ENCODE measurements at places on chromosomes 1 and 21. TPM values are rescaled to one million over a fixed set of nuclear protein-coding genes. Genes with fewer than 3 reads are reported as not detected.

DNA sequence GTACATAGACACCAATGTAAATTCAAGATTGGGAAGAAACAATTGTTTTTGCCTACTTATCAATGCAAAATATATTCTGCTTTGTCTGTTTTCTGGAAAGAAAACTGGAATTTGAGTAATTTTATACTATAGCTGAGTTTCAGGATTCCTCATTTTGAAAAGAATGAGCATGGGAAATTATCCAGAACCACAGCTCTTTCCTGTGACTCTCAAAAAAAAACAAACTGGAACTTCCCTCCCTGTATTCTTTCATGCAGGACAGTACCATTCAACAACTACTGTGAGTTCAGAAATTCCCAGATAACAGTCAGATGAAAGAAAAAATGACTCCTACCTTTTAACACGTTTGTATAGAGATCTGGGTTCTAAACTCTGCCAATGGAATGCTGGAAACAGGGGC, 372.4 kb downstream of the TGFB2 start:
- H3K4me3 ChIP-seq, result no peak overlapping the region
- H3K27me3 ChIP-seq, result no peaks in the 10 kb centered on the region
- H3K27ac ChIP-seq, result no peak overlapping the region
- H3K4me1 ChIP-seq, result no peaks in the 10 kb centered on the region
- DNase-seq, result no peak
- H3K36me3 ChIP-seq, result no peaks in the 10 kb centered on the region

- no peak overlapping the region for H3K27ac ChIP-seq
- no peak overlapping the region for H3K4me3 ChIP-seq
Measured at GRCh38 chr1:184770181-184770979, 15.7 kb upstream of the EDEM3 start.

DNA sequence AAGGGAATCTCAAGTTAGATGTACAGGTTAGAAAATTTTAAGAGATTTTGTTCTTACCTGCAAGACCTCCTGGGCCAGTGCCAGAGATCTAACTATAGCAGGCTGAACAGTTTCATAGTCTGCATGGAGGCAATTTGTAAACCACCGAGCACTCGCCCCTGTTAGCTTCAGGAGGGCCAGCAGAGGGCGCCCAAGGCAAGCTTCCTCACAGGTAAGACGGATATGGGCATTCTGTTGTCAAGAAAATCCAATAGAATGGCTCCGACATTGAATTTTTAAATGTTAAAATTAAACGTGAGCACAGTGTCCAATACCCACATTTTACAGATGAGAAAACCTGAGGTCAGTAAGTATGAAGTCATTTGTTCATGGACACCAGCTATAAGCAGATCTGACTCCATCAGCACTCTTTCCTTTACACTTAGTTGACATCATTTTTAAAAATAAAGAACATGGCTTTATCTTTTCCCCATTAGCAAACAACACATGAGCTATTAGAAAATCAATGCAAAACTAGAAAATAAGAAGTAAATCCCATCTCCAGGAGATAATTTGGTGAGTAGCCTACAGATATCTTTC, 2.2 kb downstream of the REG4 start:
- no peaks in the 10 kb centered on the region for H3K4me1 ChIP-seq
- peak; percentile 77 for DNase-seq
- H3K4me3 ChIP-seq, result no peak overlapping the region
- no peaks in the 10 kb centered on the region for H3K27me3 ChIP-seq
- no peak overlapping the region for H3K27ac ChIP-seq

The SERPINC1 gene
- 1,325 TPM for total RNA-seq

The SPRR5 gene
- not detected for total RNA-seq

GRCh38 chr1:236161230-236161629, 18.9 kb downstream of the GPR137B start:
- H3K4me1 ChIP-seq, result no peaks in the 10 kb centered on the region
- DNase-seq, result no peak
- H3K27me3 ChIP-seq, result no peaks in the 10 kb centered on the region

The EPRS1 gene
- 45.1 TPM for total RNA-seq

DNA sequence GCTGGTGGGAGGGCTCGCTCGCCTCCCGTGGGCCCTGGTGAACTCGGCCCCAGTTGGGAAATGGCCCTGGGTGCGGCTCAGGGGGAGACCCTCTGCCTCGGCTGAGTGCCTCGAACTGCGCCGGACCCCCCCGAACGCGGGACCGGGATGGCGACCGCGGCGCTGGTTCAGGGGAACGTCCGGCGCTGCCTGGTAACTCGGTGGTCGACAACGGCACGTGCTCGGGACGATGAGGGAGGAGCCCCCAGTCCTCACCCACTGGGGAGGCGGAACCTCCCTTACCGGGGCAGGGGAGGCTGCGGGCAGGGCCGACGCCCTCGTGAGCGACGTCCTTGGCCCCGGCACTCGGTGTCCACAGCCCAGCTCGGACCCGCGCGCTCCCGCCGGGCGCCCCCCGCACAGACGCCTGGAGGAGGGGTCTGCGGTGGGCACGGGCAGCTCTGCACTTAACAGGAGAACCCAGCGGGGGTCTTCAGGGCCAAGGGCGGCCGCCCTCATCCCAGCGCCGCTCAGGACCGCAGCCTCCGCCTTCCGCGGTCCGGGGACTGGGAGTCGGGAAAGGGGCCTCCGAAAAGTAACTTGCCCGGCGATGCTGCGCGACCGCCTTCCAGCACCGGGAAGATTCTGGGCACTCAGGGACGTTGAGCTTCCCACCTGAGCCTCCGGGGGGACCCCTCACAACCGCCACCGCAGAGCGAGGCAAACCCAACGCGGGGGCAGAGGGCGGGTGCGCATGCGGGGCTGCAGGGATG, 1.7 kb downstream of the HES4 start:
- peaks cover 34% of the 10 kb centered on the region for H3K4me1 ChIP-seq
- no peak overlapping the region for H3K4me3 ChIP-seq
- no peak overlapping the region for H3K27ac ChIP-seq
- DNase-seq, result no peak
- peaks cover 14% of the 10 kb centered on the region for H3K27me3 ChIP-seq
- H3K36me3 ChIP-seq, result no peaks in the 10 kb centered on the region

All from right lobe of liver (tissue), 6 donors.